Fibroblast of mammary gland (primary cell): ENCODE measurements at places on chromosomes 5 and 9.

GRCh38 chr5:148168246-148168645, at the start of gene SPINK14:
TSS of gene SPINK14 (plus strand) at chr5:148168546. CDS start at chr5:148169733, 1,187 bp downstream.
- no peak for DNase-seq

DNA sequence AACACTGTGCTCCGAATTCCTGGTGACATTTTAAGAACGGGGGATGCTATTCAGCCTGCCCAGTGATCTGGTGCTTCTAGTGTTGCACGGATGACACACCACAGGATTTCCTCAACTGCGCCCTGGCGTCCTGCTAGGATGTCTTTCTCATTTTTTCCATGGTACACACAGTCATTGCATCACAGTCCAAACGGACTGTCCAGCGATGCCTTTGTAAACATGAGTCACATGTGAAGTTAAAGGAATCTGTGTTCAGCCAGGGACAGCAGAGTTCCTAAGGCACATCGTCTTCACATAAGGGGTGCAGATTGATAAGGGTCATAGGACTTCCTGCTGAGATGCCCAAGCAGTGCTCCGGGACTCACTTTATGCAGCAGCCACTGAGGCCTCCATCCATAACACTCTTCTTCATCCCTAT, 9.3 kb upstream of the PTPN3 start:
- peak; percentile 89 for DNase-seq

DNA sequence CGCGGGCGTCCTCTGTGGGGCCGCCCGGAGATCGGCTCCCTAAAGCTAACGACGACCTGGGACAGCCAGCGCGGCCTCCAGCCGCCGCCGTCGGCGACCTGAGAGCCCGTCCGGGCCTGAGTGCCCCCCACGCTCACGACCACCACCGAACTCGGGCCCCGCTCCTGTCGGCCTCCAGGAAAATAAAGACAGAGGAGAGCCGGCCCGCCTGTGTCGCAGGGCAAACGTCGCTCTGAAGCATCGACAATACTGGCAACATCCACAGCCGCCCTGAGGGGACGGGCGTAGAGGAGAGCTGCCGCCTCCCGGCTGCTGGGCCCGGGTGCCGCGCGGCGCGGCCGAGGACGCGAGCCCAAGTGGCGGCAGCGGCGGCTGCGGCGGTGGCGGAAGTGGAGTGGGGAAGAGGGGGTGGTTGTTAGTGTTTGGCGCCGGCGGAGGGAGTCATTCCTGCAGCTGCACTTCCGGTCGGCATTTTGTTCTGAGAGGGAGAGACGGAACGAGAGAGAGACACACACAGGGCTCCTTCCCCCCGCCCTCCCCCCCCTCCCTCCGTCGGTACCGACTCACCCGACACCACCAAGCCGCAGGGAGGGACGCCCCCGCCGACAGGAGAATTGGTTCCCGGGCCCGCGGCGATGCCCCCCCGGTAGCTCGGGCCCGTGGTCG, at the start of gene NIPBL:
Gene NIPBL, plus strand, starts transcription at position 471 of the 666 bp plus-strand sequence. CDS start 76,928 bp downstream, outside the sequence.
- DNase-seq = peak; percentile 93

DNA sequence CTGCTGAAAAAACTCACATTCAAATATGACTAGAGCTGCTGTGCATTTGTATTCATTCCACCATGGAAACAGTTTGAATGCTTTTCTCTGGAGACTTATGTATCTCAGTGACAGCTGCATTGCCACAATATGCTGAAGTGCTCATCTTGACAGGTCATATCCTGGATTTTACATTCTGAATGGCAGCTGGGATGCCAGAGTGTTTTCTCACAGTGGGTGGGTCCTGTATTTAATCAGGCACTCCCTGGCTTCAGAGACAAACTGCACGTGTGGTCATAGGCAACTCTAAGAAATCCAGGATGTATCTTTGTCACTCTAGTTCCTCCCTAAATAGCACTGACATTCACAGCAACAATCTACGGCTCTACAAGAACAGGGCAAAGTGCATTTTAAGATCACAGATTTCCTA, 75.6 kb downstream of the ST8SIA4 start:
- DNase-seq = peak; percentile 5

DNA sequence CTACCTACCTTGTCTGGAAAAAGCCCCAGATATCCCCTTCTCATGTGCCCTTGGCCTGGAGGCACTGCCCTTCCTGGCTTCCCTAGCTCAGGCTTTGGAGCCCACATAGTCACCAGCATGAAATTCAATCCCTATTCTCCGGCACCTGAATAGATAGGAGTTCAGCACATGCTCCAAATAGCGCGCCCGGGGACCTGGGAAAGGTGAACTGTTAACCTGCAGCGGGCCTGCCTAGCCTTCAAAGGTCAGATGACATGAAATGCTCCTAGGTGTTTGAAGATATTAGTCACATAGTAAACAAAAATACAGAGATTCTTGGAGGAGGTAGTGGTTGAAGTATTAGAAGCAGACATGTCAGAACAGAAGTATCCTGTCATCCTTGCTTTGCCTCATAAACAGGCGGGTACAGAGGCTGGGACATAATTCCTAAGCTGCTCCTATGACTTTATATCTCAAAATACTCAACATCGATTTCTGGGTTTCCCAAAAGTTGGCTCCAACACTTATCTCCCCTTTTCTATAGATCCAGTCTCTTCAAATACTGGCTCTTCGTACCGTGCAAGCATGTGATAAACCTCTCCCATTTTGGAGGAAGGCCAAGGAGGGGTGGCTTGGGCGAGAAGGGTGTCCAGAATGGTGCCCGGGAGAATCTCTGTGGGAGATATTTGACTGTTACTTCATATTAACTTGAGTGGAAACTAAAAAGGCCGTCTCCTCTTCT, 88.0 kb upstream of the ANKH start:
- DNase-seq = no peak

DNA sequence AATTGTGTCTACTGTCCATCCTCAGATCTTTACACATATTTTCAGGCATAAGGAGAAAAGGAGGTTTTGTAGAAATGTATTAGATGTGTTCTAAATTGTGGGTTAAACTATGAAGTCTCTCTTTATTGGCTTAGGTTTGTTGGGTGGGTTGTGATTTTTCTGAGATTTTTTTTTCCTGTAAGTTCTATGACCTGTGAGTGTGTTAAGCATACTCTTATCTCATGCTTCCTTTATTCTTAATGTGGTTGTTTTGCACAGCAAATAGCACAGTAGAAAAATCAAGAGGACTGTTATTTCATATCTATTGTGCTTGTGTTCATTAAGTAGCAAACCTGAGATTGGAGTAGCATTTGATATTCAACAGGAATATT, 23.3 kb downstream of the NR2F1 start:
- no peak for DNase-seq

- DNase-seq = no peak
Measured at GRCh38 chr9:81596679-81597418, 92.5 kb downstream of the TLE1 start.

- no peak for DNase-seq
Measured at GRCh38 chr5:41122459-41122858, 51.3 kb upstream of the MROH2B start.
